Neural crest cell (in vitro differentiated cells): ENCODE measurements at places on chromosomes 1 and 21.

DNA sequence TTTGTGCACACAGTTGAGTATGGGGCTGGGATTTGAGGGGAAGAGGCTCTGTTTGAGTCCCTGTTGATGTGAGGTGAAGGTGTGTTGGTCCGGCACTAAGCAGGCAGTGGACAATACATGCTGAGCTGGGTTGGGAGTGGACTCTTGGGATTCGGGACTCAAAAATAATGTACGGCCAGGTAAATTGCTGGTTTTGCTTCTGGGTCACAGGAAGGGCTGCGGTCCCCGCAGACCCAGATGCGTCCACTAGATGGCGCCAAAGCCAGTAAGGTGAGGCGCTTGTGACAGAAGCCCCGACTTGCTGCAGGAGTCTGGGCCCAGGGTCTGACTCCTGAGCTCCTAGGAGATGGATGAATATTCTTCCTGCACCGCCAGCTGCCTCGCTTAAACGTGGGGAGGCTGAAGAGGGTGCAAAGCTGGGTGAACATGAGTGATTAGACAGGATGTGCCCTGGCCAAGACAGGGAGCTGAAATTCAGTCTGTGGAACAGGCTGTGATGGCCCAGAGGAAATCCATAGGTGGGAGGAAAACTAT is 61.4 kb downstream of the ACBD3 start:
- peak; percentile 96 for DNase-seq

DNA sequence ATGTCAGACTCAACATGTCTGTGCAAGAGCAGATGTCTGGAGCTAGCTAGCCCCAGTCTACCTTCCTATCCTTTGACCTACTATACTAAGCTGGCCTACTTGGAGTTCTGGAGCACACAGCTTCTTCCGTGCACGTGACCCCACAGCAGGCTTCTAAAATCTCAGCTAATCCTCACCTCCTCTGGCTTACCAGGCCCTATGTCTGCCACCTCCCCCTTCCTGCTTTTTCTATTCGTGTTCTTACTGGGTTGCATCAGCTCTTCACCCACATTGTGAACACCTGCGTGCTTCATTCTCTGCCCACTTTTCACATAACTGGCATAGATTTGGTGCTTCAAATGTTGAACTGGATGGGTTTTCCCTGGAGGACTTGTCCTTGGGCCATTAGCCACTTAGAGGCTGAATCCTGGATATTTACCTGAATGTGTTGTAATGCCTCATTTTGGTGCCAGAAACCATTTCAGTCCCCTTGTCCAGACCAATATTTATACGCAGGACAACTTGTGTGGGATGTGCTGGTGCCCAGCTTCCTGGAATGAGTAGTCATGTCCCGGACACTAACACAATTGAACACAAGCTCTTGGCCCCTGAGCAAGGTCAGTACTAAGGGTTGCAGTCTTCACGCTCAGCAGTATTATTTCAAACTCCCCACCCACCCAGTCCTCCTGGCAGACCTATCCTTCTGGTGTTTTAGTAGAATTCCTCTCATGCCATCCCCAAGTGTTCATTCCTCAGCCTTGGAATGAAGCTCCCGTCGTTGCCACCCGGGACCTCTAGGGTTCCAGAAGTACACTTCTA is 24.0 kb downstream of the TENT5C start:
- DNase-seq: no peak

- DNase-seq: no peak
Observed at GRCh38 chr1:247357781-247358211, 26.1 kb upstream of the ZNF496 start.

GRCh38 chr1:25575191-25575590 is 31.8 kb downstream of the LDLRAP1 start:
- DNase-seq: no peak

GRCh38 chr1:168245042-168245441 is 19.2 kb downstream of the SFT2D2 start:
- DNase-seq: no peak

GRCh38 chr1:109266965-109267364 is 16.0 kb downstream of the PSRC1 start:
- no peak for DNase-seq

DNA sequence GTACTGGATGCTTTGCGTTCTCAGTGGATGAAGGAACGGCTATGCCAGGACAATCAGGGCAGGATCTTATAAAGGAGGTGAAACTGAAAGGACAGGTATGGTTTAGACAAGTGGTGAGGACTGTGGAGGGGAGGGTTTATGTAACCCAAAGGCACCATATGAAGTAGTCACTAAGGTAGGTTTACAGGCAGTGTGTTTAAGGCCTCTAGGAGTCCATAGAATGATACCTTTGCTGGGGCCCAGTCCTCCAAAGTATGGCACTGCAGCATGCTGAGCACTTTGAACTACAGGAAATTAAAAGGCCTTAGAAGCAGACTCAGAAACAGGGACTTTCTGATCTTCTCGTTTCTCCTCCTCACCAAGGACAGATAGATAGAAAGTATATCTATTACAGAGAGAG is 304.7 kb upstream of the USP25 start:
- no peak for DNase-seq

DNA sequence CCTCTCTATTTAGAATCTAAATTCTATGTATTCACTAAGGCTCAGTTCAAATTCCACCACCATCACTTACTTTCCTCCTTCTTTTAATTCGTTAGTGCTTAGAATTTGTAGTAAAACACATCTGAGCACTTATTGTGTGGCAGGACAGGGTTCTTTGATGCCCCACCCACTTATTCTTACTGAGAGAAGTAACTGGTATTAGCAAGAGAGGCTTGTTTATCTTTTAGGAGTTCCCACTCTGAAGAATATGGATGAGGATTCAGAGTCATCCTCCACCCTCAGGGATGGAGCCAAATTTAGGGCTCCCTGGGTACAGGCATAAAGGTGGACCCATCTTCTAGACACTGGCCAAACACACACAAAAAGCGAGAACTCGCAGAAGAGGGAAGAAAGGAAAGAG is 11.5 kb upstream of the TAF1A start:
- no peak for DNase-seq

GRCh38 chr1:238346340-238346739 is 455.6 kb upstream of the ZP4 start:
- no peak for DNase-seq

- no peak for DNase-seq
Observed at GRCh38 chr1:205453466-205453865, 2.4 kb downstream of the BLACAT1 start.

DNA sequence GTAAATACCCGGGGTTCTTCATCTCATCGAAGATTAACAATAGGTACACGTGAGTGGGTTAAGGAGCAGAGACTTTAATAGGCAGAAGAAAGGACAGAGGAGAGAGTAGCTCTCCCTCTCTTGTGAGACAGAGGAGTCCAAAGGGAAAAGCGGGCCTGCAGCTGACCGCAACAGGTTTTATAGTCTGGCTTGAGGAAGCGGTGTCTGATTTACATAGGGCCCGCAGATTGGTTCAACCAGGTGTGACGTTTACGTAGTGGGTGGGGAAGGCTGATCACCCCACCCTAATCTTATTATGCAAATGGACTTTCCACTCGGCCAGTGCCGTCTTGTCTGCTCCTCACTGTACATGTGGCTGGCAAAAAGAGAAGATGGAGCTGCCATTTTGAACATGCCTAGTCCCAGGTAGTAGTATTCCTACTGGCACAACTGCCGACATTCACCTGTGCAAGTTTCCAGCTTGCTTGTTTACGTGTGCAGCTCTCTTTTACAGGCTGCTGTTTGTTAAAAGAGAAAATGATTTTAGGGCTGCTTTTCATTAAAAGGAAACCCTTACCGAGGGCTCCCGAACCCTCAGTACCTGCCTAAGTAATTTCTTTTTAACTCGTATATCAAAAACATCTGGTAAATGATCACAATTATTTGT is 10.6 kb downstream of the CDC14A start:
- no peak for DNase-seq

- DNase-seq: no peak
Observed at GRCh38 chr1:174074757-174075156, 52.6 kb upstream of the RC3H1 start.

DNA sequence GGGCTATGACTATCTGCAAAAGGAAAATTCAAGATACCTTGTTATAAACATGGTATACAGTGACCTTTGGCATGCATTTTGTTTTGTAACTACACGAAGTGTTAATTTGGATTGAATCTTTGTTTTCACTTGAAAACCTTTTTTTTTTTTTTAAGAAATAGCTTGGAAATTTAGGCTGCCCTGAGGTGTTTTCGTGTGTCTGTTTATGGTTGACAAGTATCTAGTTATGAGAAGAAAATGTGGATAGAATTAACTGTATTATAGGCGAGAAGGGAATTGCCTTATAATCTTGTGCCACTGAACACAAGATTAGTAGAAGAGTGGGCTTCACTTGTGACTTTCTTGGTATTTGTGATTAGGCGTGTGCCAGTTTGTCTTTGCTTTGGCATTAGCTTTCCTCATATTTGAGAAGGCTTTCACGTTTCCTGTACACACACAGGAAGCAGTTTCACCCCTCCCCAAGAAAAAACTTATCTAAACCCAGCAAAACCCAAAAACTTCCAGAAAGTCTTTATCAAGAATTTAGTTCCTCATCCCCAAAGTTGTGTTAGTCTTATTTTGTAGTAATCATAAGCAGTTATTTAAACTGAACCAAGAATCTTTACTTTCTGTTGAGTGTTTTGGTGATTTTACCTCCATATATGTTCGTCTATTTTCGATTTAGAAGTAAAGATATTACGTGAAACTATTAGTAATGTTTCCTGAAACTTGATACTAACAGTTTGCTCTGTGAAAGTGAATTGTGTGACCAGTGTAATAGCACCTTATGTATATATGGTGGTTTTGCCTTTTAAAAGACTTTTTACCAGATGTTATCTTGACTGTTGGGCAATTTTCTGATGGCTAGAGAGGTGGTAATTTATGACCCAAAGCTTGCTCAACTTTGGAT is 3.8 kb downstream of the DYRK1A start:
- DNase-seq: no peak

DNA sequence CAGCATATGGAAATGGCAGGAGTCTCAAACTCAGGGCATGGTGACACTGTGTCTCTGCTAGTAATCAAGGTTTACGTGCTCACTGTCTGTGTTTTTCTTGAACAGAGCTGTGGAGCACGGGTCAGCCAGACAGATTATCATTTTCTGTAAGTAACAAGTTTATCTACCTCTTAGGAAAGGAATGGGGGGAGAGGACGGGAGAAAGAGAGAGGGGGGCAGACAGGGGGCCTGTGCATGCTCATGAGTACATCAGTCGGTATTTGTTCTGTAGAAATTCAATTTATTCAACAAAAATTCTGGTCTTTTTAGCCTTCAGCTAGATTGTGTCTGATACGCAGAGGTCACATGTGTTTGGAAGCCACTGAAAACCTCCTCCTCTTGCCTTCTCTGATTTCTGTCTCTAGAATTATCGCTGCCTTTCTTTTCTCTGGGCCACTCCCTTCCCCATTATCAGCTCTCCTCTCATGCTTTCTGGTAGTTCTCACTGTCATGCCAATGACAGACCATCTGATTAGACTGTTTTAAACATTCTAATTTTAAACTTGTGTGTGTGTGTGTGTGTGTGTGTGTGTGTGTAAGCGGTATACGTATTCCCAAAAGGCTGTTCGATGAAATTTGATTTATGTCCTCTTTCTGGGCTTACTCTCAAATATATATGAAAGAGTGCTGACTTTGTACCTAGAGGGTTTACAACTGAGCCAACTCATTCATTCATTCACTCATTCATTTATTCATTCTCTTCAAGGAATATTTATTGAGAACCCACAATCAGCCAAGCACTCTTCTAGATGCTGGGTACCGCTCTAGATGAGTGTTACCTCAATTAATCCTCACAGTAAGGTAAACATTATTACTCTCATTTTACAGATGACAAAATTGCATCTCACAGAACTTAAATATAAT is 636.9 kb downstream of the KIF26B start:
- no peak for DNase-seq

DNA sequence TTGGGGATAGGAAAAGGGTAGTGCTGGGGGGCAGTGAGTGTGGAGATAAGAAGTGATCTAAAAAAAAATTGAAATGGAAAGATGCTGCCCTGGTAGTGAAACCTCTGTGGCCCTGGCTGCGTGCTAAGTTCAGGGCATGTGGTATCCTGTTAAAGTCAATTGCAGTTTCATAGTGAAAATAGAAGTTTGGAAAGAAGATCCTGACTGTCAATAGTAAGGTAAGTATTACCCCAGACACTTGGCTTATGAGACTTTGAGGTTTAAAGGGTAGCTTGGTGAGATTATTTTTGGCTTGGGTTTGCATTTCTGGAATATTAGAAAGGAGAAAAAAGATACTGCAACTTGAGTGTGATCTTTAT is 6.8 kb downstream of the ARID1A start:
- DNase-seq: no peak

- no peak for DNase-seq
Observed at GRCh38 chr1:164765557-164765956, 206.6 kb downstream of the PBX1 start.

DNA sequence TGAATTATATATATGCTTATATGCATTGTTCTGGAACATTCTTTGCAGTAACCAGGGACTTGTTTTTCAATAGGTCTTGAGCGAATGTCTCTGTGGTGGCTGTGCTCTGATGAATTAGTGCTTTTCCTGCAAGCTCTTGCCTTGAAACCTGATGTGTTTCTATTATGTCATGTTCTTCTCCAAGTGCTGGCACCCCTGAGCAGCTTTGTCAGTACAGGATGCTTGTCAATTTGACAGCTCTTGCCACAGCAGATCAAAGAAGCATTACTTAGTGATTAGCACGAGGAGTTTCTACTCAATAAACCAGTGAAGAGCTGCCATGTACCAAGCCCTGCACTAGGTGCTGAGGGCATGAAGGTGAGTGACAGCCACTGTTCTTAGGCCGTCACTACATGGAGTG is 171.9 kb downstream of the PRDM2 start:
- no peak for DNase-seq
